Eye (tissue), 1 donor: ENCODE measurements at places on chromosomes 5 and 9.

- peak; percentile 81 for DNase-seq
These were observed 47.1 kb upstream of the SH3GL2 start for GRCh38 chr9:17531642-17532254.

GRCh38 chr9:130186839-130187522, 14.8 kb downstream of the NCS1 start:
- DNase-seq = no peak

GRCh38 chr9:34163434-34163833, 15.4 kb upstream of the UBAP1 start:
- DNase-seq = no peak

- DNase-seq = peak; percentile 51
These were observed 89.9 kb downstream of the SEMA5A start for GRCh38 chr5:9455826-9456434.

GRCh38 chr9:117355542-117355941, 59.3 kb downstream of the ASTN2 start:
- DNase-seq = no peak

- DNase-seq = no peak
These were observed 388.7 kb upstream of the PTPRD start for GRCh38 chr9:11001546-11001945.

- DNase-seq = no peak
These were observed 25.4 kb upstream of the RASA1 start for GRCh38 chr5:87242242-87242641.

GRCh38 chr9:137077758-137078693, 709 bp downstream of the UAP1L1 start:
- DNase-seq = peak; percentile 35

- DNase-seq = peak; percentile 58
These were observed 14.7 kb downstream of the SLC45A2 start for GRCh38 chr5:33969572-33970452.

DNA sequence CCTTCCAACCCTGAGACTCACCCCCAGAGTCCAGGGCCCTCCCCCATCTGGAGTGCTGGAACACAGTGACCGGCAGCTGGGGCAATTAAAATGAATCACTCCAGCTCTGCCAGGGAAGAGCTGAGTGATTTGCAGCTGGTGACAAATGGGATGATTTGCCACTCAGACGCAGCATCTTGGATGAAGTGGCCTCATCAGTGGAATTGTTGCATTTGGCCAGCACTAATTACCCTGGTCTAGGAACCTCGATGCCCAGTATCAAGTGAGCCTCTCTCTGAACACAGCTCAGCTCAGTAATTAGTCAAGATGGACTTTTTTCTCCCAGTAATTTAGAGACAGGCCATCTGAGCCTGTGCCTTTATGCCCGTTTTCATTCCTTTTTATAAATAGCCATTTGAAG, 259.5 kb downstream of the GRIA1 start:
- DNase-seq = peak; percentile 83

GRCh38 chr5:99646011-99646647, 717.3 kb upstream of the CHD1 start:
- DNase-seq = no peak

GRCh38 chr5:157915638-157916037, 56.7 kb upstream of the CLINT1 start:
- DNase-seq = peak; percentile 53

DNA sequence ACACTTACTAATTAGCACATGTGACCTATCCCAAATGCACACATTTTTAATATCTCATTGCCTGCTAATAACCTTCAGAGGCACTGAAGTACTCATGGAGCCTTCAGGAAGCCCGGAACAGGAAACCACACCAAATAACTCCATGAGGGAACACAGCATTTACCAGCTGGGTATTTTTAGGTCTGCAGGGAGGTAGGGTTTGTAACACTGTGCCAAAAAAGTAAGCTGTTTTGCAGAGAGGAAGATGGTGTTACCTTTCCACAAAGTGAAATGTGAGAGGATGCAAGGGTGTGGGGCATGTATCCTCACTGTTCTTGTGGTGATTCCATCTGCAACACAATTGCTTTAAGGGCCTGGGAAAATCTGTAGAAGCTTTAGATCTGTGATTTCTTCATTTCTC, 64.4 kb downstream of the NUDT12 start:
- DNase-seq = no peak

- DNase-seq = peak; percentile 33
These were observed 222.0 kb downstream of the MAN2A1 start for GRCh38 chr5:109911731-109912130.

DNA sequence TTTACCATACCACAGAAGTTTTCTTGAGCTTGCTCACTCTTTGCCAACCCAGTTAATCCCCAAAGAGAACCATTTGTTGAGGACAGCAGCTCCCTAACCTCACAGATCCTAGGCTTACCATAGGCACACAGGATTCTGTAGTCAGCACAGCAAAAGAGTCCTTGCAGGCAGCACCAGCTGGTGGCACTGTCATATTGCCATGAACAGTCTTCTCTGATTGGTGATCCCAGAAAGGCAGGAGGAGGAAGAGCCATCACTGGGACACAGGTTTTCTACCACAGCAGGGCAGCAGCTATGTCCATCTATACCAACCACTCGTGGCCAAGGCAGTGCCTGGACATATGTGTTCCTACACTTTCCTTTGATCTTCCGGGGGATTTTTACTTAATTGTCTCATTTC, 297.1 kb upstream of the CD180 start:
- peak; percentile 33 for DNase-seq
